ENCODE measurements at places on chromosomes 16 and 17.

DNA sequence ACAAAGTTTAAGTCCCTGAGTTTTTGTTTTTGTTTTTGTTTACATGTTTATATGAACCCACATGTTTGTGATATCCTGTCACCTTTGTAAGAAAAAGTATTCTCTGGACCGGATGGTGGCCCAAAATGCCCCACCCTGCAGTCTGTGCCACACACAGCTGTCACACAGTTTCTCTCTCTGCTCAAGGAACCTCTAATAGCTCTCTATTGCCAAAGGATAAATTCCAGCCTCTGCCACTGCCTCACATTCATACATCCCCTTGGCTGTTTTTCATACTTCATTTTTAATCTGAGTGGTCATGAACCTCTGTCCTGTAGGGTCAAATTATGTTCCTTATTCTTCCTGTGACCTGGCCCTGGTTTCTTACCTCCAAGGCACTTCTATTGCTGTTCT is 520.3 kb upstream of the CDH5 start:
- DNase-seq: no peak

DNA sequence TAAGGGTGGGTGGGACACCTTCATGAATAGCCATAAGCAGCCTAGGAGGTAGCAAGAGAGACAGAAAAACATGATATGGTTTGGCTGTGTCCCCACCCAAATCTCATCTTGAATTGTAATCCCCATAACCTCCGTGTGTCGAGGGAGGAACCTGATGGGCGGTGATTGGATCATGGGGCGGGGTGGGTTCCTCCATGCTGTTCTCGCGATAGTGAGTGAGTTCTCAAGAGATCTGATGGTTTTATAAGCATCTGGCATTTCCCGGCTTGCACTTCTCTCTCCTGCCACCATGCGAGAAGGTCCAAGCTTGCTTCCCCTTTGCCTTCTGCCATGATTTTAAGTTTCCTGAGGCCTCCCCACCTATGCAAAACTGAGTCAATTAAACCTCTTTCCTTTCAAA is 259.1 kb upstream of the ERCC4 start:
- DNase-seq: no peak

GRCh38 chr17:74859459-74860228 is at the start of gene GRIN2C:
GRIN2C (minus strand) TSS chr17:74859885; CDS start chr17:74855092, 4,793 bp downstream.
- DNase-seq: peak; percentile 52

- no peak for DNase-seq
These were observed 41.4 kb downstream of the RPH3AL start for GRCh38 chr17:311119-311782.

GRCh38 chr16:50690177-50690576 is 3.2 kb upstream of the NOD2 start:
- no peak for DNase-seq
